ENCODE measurements at places on chromosomes 6 and 20. TPM values are rescaled to one million over a fixed set of nuclear protein-coding genes. Genes with fewer than 3 reads are reported as not detected.

The NKAIN4 gene
- total RNA-seq = not detected

The SLPI gene
- total RNA-seq = 181 TPM

The PMEPA1 gene
- total RNA-seq = 2.3 TPM

The OXT gene
- 1.8 TPM for total RNA-seq

The COL21A1 gene
- total RNA-seq = 0.25 TPM

The MYCT1 gene
- 6.6 TPM for total RNA-seq

The ENPP4 gene
- 5.8 TPM for total RNA-seq

The CSTF1 gene
- 20.3 TPM for total RNA-seq

The ZSCAN23 gene
- total RNA-seq = 0.73 TPM

The COL20A1 gene
- not detected for total RNA-seq

The LIN28B gene
- not detected for total RNA-seq

The FLOT1 gene
- total RNA-seq = 72.1 TPM

The HLA-DOA gene
- total RNA-seq = 0.37 TPM

The SLC13A3 gene
- total RNA-seq = 7.7 TPM

The TRMT11 gene
- total RNA-seq = 25.4 TPM

The PAK5 gene
- 0.07 TPM for total RNA-seq

The ZC3H12D gene
- total RNA-seq = 1.4 TPM

The RAET1E gene
- not detected for total RNA-seq

- DNase-seq = no peak
Observed at GRCh38 chr6:5274231-5274630, 12.9 kb downstream of the FARS2 start.

DNA sequence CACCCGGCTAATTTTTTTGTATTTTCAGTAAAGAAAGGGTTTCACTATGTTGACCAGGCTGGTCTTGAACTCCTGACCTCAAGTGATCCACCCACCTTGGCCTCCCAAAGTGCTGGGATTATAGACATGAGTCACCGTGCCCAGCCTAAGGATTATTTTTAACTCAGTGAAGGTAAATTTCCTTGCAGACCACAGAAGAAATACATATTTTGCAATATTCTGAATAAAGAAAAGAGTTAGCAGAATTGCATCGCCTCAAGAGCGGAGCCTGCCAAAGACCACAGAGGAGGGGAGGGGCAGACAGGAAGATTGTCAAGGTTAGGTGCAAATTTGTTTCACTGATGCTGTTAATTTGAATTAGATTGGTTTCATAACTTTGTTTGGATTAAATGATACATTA, 47.4 kb downstream of the SOD2 start:
- no peak for DNase-seq

DNA sequence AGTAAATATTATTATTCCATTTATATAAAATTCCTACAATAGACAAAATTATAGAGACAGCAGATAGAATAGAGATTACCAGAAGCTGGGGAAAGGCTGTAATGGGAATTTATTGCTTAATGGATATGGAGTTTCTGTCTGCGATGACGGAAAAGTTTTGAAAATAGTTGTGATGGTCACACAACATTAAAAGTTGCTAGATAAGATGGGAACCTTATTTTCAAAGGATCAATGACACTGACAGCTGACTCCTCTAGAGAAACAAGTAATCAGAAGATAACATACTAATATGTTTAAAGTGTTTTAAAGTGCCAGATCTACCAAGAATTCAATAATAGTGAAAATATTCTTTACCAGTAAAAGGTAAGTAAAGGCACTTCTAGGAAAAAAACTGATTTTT, 236.3 kb downstream of the HIVEP2 start:
- no peak for DNase-seq

DNA sequence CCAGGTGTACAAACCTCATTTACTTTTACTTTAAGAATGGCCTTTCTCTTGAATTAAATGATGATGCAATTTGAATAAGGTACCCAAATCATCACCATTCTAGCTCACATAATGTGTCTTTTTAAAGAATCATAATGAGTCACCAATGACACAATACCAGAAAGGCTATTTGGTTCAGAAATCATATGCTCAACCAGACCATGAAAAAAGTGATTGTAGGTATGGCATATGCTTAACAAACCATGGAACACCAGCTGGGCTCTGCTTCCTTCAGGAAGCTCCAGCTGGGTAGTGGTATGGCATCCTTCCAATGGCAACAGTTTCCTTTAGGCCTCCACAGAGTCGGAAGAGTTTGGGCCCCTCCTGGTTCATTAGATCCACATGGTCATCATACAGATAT, 128.2 kb downstream of the FRK start:
- no peak for DNase-seq

- DNase-seq = no peak
Observed at GRCh38 chr6:154453329-154453728, 57.2 kb downstream of the CNKSR3 start.

DNA sequence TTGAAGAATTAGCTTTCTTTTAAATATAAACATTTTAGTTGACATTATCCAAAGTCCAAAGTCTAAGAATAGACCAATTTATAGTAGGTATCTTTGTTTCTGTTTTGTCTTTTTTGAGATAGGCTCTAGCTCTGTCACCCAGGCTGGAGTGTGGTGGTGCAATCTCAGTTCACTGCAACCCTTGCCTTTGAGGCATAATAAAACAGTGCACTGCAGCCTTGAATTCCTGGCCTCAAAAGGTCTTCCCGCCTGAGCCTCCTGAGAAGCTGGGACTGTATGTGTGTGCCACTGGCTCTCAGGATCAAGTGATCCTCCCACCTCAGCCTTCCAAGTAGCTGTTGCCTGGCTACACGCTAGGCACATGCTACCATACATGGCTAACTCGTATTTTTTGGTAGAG, 135.4 kb downstream of the REV3L start:
- no peak for DNase-seq

DNA sequence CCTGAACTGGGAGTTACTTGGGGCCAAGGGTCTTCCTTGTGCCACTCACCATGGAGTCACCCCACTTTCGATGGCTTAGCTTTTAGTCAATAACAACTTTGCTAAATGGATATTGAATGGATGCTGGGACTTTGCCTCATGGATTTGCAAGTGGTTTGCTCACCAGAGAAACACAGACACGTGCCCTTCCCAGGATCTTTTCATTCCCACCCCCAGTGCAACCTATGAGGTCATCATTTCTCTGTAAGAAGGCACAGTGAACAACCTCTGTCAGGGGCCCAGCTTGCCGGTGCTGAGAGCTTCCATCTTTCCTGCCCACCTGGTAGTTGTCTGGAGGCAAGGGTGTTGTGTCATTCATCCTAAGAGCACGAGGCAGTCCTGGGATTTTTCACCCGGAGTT, 256.8 kb upstream of the PMEPA1 start:
- no peak for DNase-seq

- no peak for DNase-seq
Observed at GRCh38 chr6:154112181-154112809, 73.3 kb downstream of the OPRM1 start.

GRCh38 chr6:133906050-133906449, 17.1 kb downstream of the TCF21 start:
- DNase-seq = no peak

DNA sequence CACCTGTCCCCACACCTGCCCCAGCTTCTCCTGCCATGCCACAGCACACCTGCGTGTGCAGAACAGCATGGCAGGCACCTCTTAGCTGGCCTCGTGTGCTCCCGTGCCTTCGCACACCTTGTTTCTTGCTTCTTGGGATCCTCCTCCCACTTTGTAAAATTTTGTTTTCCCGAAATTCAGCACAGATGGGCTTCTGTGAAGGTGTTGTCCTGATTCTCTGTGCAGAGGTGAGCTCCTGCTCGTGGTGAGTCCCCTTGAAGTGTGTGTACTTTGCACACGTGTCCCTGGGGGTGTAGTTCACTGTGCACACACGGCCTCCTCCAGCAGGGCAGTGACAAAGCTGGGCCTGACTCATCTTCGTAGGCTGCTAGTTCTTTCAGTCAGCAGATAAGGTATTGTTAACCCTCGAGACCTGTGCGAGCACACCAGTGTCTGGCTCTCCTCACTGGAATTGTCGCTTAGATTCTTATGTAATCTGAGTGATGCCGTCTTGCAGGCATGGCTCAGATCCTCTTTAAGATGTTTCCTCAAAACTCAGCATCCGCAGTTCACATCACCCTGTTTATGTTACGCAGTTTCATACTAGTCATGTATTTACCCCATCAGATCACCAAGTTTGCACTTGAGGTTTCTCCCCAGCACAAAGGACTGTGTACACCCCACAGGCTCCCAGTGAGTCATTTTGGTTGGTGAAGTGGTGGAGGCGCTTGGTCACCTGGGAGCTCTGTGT, 77.7 kb downstream of the CDYL start:
- no peak for DNase-seq

DNA sequence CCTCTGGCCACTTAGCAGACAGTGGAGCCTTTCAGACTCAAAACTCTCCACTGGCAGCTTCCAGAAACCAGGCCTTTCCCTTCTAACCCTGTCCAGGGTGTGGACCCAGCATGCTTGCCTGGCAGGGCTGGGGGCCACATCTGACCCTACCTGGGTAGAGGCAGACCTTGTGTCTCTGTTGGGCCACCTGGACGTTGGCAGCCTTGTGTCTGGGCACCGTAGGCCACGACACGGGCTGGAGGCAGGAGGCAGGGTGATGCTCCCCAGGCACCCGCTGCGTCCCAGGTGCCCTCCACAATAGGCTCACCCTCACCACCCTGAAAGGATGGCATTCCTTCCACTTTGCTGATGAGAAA, 67.6 kb downstream of the NOL4L start:
- DNase-seq = no peak

DNA sequence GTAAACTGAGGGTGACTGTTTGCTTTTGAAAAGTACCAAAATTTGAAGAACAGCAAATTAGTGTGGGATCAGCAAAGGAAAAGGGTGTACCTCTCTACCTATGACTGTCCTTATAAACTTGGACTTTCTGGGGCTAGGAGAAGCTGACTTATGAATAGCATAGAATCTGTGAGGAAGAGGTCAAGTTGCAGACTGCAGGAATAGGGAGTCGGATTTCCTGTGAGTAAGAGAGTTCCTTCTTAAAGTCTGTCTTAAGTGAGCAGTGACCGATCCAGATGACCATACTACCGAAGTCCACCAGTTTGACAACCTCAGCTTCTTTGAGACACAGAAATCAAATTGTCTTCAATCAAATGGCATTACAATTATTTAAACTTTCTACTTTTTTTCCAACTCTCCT, 708.7 kb downstream of the UTRN start:
- no peak for DNase-seq

DNA sequence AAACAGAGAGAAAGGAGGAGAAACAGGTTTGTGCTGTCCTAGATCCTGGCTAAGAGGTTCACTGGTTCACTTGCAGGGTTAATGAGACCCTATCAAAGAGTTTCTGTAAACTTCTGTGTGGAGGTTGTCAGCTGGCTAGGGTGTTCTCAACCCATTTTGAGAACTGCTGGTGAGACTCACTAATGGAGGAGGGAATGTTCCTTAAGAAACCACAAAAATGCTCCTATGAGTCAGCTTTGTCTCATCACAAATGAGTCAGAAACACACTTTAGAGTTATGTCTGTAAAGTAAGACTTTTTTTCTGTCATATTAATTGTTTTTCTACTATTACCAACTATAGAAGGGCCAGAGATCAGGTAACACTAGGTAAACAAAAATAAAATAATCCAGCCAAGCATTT, 884.4 kb downstream of the PHF3 start:
- DNase-seq = no peak

- no peak for DNase-seq
Observed at GRCh38 chr20:50242863-50243609, 52.4 kb downstream of the CEBPB start.

GRCh38 chr20:916125-916799, at the start of gene ANGPT4:
TSS of gene ANGPT4 (minus strand) at chr20:916334. CDS start at chr20:916214, 120 bp downstream.
- no peak for DNase-seq

- no peak for DNase-seq
Observed at GRCh38 chr20:41696428-41696827, 78.3 kb upstream of the CHD6 start.

GRCh38 chr6:142470421-142470820, 168.6 kb downstream of the ADGRG6 start:
- no peak for DNase-seq

All from right lobe of liver (tissue), 6 donors.